ENCODE measurements at places on chromosomes 6 and 20. TPM values are rescaled to one million over a fixed set of nuclear protein-coding genes. Genes with fewer than 3 reads are reported as not detected.

GRCh38 chr6:26205625-26206574 lies 118.7 kb downstream of the HFE start:
- DNase-seq = peak; percentile 52

The OPRM1 gene
- not detected for total RNA-seq

DNA sequence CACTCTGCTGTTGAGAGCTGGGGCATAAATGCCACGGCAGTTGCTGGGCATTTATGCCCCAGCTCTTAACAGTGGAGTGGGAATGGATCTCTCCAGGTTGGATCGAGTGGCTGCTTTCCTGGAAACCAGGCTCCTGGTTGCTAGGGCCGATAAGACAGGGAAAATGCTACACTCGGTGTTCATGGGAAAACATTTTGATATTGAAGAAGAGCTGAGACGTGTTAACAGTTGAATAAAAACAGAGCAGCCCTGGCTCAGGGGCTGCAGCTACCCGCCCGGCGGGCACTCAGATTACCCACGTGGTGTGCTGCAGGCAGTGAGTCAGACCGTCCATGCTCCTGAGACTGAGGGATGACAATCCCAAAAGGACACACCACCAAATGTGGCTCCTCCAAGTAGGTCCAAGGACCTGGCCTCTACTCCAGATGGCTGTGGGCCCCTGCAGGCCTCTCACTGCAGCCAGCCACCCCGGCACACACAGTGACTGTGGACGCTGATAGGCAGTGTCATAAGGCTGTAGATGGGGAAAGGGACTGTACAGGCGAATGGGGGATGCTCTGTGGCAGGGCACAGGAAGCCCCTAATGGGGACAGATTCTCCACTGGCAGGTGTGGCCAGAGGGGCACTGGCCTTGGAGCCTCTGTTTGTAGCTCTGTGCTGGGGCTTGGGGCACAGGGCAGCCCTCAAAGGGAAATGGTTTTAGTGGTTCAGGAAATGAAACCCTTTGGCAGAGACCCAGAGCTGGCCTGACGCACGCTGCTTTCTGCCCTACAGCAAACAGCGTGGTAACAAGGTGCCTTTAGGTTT lies 237.8 kb downstream of the LY86 start:
- peak; percentile 46 for DNase-seq

DNA sequence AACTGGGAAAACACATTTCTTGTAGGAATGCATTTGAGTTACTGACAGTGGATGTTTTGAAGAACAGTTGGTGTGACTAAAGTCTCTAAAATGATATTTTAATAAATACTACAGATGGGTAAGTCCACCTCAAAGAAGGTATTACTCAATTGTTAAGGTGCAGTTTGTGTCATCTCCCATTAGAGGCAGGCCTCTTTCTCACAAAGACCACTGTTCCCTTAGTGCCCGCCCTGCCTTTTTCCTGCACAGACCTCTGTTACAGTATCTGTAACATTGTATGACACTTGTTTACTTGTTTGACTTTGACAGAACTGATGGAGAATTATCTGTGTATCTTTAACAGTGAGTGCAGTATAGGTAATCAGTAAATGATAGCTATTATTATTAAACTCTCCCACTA lies 5.2 kb upstream of the CRIP3 start:
- DNase-seq = no peak

DNA sequence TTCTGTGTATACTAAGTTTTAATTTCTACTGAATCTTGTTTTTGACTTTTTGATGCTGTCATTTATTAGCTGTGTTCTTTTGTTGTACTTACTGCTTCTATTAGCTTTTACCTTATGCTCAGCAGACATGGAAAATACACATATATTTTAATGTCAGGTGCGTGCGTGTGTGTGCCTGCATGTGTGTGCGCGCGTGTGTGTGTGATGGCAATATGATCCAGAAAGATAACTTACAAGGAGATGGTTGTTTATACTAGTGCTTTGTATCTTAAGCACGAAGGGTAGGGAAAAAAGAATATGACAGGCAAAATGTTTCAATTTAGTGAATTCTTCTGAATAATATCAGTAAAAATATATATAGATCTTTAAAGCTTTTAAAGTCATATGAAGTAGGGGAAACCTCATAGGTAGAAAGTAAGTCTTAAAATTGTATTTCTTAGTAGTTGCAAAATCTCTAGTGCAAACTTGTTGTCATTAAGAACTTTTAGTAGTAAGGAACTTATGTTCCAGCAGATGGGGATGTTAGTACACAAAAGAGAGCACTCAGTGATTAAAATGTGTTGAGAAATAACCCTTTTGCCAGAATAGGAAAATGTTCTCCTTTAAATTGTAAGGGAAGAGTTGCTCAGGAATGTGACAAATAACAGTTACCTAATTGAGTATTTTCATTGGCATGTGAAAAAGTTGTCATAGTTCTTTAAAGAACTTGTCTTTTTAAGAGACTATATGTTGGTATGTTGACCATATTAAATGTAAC lies 13.2 kb downstream of the QKI start:
- no peak for DNase-seq

The NKX2-2 gene
- not detected for total RNA-seq

DNA sequence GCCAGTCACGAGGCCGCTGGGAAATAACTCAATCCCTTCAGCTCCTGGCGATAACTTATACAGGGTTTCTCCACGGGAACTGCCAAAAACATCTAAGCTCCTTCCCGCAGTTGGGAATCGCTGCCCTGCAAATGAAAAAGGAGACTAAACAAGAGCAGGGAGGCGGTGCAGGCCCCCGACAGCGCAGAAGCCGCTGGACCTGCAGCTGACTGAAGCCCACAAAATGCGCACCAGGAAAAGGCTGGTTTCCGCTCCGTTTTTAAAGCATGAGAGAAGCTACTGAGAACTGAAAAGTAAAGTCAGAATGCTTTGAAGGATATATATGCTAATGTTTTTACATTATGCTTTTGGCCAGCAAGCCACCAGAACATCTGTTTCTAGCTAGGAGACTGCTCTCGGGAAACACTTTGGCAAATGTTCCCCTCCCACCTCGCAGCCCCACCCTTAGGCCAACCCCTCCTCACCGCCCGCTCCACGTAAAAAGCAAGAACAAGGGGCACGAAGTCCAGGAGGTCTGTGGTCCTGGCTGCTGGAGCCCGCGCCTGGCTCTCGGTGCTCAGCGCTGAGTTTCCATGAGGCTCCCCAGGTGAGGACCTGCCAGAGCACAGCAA lies 90.5 kb downstream of the SOD2 start:
- DNase-seq = no peak

- DNase-seq = no peak
Observed at GRCh38 chr6:154157082-154157481, 118.0 kb downstream of the OPRM1 start.

The CRIP3 gene
- 5.4 TPM for total RNA-seq

DNA sequence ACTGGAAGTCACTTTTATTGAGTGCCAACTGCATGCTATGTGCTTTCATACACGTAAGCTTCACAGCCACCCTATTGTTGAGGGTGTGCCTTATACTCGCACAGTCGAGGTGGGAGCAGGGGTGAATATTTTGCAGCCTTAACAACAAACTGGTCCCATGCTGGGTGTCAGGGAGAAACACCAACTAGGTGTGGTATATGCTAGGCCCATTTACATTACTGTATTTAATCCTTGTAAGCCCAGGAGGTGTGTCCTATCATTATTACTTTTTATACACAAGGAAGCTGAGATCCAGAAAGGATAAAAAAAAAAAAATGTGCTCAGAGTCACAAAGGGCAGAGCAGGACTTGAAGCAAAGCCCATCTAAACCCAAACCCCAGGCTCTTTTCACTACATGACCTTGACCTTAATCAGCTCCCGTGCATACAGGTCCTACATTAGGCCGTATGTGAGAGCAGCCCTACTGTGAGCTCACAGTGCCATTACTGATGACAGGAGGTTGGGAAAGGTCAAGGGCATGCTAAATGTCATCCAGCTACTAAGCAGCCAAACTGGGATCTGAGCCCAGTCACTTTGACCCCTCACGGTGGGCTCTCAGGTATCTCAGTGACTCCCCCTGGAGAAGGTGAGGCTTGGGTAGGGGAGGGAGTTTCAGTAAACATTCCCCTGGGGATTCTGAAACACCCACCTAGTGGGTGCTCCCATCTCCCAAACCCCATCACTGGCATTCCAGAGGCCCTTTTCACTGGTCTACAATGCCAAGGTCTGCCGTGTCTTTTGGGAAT lies 61.7 kb downstream of the BFSP1 start:
- no peak for DNase-seq

GRCh38 chr6:18507561-18507960 lies 120.4 kb downstream of the RNF144B start:
- DNase-seq = no peak

GRCh38 chr6:27861276-27861840 lies 50.8 kb downstream of the OR2B2 start:
- no peak for DNase-seq

The C20orf202 gene
- total RNA-seq = 0.22 TPM

- no peak for DNase-seq
Observed at GRCh38 chr20:10846766-10847165, 173.0 kb upstream of the JAG1 start.

GRCh38 chr6:27977387-27977786 lies 20.3 kb downstream of the OR2B6 start:
- DNase-seq = no peak

DNA sequence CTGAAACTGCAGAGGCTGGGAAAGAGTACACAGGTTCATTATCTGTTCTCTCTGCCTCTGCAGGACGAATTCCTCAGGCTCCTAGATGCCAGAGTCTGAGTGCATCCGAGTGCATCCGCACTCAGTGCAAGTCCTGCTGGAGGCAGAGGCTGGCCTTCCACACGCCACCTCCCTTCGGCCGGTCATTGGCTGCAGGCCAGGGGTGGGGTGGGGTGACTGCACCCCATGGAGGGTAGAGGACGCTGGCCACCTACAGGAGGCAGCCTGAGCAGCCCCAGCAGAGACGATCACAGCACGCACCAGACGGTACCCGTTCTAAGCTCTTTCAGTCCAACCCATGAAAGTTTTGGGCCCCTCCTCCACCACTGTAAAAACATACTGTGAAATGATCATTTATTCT lies 11.7 kb downstream of the SFT2D1 start:
- peak; percentile 60 for DNase-seq

DNA sequence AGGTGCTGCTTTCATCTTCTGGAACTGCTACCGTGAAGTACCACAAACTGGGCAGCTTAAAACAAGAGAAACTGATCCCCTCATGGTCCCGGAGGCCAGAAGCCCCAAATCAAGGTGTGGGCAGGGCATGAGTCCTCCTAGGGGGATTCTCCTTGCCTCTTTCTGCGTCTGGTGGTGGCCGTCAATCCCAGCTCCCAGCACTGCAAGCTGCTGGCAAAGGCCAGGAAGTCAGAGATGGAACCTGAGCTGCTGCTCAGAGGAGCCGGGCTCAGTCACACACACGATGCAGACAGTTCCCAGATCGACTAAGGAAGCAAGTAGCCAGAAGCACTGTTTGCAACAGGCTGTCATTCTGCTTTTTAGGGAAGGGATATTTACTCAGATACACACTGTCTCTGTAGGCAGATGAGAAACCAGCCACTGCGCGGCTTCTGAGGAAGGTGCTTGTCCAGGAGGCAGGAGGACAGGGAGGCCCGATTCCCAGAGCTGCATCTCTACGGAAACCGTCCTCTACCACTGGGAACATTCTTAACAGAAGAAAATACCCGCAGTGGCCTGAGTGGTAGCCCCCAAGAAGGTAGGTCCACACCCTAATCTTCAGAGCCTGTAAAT lies 15.5 kb downstream of the BHLHE23 start:
- DNase-seq = no peak

- DNase-seq = no peak
Observed at GRCh38 chr6:121771937-121772720, 336.7 kb downstream of the GJA1 start.

The LRRN4 gene
- total RNA-seq = 2.6 TPM

DNA sequence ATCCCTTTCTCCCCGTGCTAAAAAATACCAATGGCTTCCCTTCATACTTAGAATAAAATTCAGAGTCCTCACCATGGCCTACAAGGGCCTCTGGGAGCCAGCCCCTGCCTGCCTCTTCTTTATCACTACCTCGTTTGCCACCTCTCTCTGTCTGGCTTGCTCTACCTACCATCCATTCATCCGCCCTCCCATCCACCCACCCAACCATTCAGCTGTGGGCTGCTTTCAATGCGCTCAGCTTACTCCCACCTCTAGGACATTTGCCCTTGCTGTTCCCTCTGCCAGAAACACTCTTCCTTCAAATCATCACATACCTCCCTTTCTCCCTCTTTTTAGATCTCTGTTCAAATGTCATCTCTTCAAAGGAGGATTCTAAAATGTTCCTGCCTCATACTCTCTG lies 44.4 kb downstream of the PACSIN1 start:
- no peak for DNase-seq

DNA sequence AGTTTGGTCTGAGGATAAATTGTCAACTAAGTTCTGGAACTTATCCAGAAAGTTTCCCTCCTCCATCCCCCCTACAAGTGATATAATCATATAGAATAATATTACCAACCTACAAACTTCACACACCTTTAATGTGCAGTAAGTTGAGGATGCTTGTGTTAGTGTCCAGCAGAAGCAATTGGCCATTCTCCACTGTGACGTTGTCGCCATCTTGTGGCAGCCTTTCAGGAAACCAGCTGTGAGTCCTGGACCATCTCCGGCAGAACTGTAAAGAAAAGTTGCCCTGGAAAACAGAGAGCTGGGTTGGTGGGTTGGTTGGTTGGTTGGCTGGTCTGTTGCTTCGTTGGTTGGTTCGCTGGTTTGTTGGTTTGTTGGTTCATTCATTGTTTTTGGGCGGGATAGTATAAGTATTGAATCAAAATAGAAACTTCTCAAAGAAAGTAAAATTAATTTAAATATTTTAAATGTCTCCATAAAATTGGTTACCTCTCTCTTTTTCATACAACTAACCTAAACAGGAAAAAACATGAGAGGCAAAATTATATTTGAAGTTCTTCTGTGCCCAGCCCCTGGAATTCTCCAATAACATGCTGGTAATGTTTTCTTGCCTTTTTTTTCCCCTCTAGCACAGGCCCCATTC lies 127.5 kb downstream of the PKHD1 start:
- peak; percentile 65 for DNase-seq

DNA sequence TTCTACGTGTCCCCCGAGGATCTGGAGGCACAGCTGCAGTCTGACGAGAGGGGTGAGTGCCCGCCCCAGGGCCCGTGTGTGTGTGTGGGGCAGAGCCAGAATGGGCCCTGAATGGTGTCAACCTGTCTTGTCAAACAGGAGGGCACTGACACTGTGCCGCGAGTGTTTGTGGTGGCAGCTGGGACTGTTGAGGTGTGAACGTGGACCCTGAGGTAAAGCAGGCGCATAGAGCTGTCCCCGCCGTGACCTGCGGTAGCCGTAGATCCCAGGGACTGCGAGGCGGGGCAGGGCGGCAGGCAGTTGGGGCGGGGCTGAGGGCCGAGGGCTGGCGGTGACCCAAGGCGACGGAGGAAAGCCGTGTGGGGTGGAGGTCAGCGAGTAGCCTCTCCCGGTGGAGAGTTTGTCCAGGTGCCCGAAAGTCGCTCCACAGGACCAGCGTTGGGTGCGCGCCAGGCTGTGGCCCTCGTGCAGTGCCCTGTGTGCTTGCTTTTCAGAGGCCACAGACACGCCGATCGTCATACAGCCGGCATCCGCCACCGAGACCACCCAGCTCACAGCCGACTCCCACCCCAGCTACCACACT lies 25.2 kb downstream of the UCKL1 start:
- no peak for DNase-seq

The CRISP2 gene
- not detected for total RNA-seq

- no peak for DNase-seq
Observed at GRCh38 chr6:24009319-24009718, 116.7 kb upstream of the NRSN1 start.
